NCI-H1694 (cell line): ENCODE measurements at places on chromosomes 11 and 22.

DNA sequence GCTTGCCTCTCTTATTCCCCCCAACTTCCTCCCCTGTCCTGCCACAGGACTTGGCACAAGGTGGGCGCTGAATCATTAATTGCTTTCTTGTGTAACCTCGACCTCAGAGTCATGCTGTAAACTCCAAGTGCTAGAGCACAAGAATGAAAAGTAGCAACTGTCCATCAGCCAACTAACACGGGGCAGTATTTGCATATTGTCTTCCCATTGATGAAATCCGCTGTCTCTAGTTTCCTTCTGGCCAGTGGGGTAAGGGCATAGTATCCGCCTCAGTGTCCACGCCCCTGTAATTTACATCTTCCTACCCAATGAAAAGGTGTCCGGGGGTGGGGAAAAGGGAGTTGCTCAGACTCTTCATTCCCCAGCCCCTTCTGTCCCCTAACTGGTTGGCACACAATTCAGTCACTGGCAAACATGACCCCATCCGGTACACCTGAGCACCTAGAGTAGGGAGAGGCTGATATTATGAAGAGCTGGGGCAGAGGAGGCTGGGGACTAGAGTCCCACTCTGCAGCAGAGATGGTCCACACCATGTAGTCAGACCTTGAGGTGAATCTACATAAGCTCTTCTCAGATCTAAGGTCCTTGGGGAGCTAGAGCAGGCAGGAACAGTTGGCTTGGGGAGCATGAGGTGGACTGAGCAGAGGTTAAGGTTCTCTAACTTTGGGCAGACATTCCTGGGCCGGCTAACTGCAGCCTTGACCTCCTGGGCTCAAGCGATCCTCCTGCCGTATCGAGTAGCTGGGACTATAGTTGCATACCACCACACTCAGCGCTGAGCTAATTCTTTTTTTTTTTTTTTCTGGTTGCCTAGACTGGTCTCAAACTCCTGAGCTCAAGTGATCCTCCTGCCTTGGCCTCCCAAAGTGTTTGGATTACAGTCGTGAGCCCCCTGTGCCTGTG lies 6.8 kb upstream of the GGA1 start:
- no peak for DNase-seq

DNA sequence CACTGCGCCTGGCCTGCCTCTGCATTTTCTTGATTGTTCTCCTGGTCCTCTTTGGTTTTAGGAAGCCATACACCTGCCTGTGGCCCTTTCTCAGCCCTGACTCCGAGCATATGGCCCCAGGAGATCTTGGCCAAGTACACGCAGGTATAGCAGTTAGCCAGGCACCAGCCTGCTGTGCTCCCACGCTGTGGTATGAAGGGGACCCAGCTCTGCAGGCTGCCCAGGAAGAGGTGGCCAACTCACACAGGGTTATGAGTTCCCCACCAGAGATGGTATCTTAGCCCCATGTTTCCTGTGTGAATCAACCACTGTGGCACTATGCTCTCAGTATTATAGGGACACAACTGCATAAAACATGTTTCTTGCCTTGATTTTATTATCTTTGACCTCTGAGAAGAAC lies 31.1 kb downstream of the SGSM3 start:
- DNase-seq, result no peak

DNA sequence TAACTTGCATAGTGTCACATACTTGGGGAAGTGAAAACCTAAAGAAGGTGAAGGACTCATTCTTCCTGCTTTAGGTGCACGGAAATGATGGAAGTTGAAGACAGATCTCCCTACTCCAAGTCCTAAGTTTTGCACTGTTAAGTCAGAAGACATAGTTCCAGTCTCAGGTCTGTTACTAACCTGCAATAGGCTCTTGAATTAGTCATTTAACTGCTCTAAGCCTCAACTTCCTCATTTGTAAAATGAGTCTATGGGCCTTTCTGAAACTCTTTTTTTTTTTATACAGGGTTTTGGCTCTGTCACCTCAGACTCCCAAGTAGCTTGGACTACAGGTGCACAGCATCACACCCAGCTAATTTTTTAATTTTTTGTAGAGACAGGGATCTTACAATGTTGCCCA lies 30.8 kb upstream of the POU2AF1 start:
- DNase-seq, result no peak

DNA sequence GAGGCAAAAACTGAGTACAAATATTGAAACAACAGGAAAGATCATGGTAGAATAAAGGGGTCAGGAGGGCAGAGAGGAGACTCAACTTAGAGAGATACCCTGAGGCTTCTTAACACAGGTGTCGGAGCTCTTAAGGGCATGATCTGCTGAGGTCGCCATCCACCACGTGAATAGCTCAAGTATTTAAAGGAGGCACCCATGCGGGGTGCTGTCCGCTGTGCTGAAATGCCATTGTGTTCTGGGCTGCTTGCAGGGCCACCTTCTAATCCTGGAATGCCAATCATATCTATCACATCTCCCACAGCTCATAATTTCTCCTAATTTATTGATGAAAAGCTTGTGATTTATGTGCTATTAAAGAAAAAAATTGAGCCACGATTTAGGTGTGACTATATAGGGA lies 90.2 kb downstream of the SEZ6L start:
- DNase-seq, result no peak

GRCh38 chr11:69298267-69299022 lies 4.5 kb downstream of the MYEOV start:
- no peak for DNase-seq

GRCh38 chr11:12810568-12810894 lies 136.3 kb downstream of the TEAD1 start:
- DNase-seq, result no peak

DNA sequence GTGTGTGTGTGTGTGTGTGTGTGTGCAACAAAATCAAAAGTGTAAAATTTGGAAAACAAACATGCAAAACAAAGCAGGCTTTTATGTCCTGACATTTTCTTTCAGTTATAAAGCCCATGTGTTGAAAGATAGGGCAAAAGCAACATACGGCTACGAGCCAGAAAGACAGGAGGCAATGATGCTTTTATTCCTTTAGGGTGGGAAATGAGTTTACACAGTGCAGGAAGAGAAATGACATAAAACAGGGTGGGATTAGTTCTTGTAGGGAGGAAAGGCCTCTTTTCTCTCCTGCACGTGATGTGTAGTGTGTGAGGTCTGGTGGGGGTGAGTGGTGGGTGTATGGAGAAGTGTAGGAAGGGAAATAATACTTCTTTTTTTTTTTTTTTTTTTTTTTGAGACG lies 29.4 kb downstream of the IL18 start:
- no peak for DNase-seq

- no peak for DNase-seq
These were observed 15.8 kb downstream of the SBF1 start for GRCh38 chr22:50459016-50459415.

DNA sequence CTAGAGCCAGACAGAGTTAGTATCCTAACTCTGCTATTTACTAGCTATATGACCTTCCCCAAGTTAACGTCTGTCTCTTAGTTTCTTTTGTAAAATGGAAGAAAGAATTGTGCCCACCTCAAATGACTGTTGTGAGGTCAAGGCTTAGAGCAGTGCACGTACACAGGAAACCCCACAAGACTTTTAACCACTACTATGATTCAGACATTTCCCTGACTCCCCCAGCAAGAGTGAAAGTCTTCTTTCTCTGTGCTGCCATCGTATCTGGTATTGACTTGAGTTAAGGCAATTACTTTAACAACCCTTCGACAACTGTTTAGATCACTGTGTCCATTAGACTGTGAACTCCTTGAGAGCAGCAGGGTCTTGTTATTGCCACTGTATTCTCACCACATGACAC lies 2.6 kb upstream of the OR52W1 start:
- no peak for DNase-seq

DNA sequence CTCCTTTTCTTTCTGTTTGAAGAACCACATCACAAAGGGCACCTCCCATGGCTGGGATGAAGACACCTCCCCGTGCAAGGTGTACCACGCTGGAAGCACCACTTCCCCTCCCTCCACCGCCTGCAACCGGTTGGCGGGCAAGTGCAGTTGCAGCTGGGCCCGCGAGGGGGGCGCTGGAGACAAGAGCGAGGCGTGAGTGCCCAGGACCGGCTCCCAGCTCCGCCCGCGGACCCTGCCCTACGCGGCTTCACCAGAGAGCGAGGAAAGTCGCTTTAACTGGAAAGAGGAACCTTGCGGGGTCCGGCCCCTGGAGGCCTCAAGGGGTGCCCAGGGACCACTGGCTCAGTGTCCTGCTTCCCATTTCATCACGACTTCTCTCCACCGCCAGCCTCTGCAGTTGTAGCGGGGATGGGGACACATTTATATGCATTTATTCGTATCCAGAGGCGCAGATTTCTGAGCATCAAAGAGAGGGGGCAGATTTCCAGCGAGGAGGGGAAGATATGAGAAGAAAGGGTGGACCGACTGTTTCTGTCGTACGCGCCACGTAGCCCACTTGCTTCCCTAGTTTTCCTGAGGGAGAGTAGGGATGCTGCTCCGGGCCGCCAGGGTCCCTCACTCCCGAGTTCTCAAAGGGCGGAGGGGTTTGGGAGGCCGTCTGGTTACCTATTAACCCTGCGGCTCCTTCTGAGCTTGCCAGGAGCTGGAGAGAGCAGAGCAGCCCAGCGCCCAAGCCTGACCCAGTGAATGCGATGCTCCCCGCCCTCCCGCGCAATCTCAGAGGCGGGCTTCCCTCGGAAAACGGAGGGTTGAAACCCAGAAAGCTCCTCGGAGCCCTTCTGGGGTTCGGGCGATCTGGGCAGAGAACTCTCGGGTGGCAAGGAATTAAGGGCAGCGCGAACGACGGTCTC lies 3.5 kb downstream of the ESAM start:
- DNase-seq, result no peak

DNA sequence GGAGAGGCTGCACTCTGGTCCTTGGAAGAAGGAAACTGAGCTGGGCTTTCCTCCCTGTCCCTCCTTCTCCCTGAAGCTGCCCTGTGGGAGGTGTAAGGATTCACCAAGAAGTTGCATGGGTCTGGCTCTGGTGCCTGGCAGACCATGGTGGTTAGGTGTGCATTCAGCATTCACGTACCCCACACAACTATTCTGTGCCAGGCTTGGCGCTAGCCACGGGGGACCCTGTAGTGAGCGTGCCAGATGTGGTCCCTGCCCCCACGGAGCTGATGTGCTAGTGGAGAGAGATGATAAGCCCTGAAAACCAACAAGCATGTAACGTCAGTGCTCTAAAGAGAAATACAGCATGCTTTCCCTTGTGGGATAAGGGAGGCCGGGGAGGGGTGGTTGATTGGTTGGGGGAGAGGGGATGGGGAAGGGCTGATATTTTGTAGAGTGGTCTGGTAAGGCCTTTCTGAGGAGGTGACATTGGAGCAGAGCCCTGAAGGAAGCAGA lies 48.9 kb downstream of the CD82 start:
- no peak for DNase-seq

DNA sequence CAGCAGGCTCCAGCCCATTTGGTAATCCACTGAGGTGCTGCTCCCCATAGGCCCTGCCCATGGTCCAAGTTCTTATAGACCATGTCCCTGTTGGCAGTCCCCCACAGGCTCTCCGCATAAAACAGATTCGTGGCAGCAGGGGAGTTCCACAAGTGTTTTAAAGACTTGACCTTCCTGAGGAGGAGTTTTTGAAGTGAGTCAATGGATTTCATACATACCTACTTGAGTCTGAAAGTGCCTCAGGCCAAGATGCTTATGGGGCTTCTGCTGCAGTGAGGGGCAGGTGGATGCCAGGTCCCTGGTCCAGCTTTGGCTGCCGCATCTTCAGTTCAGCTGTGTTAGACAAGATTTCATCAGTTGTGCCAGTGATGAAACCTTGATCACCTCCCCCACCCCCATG lies 43.3 kb downstream of the CABIN1 start:
- DNase-seq, result no peak

DNA sequence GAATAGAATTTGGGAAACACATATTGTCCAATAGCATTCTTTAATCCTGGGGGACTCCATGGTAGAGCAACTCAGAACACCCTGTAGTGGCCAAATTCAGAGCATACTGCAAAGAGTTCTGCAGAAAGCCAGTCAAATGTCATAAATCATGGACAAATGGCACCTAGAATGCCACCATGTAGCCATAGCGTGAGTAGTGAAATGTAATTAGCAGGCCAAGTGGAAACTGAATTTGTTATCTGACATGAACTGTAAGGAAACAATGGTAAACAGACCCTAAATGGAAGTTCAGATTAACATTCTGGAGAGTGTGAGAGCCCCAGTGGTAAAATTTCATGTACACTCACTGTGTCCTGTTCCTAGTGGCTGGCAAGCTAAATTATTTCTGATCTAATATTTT lies 7.0 kb upstream of the PRSS23 start:
- no peak for DNase-seq

GRCh38 chr11:117870103-117870952 lies 6.1 kb downstream of the FXYD6 start:
- no peak for DNase-seq

DNA sequence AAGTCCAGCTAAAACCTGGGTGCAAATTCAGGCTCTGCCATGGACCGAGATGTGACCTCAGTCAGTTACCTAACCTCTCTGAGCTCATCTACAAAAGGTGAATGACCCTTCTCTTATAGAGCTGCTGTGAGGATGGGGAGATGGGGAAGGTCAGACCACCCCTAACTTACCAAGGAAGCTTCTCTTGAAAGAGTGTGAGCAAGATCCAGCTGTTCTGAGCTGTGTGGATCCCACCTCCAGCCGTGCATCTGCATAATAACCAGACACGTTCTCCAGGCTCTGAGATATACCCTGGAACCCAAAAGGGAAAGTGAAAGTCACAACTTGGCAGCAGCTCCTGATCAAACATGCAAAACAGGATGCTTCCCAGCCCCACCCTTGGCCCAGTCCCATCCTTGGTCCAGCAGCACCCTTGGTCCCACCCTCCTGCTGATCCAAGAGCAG lies at the start of gene APOL3:
APOL3 (minus strand) TSS at position 257 of the 444 bp plus-strand sequence. CDS start 11,700 bp downstream, outside the sequence.
- no peak for DNase-seq

DNA sequence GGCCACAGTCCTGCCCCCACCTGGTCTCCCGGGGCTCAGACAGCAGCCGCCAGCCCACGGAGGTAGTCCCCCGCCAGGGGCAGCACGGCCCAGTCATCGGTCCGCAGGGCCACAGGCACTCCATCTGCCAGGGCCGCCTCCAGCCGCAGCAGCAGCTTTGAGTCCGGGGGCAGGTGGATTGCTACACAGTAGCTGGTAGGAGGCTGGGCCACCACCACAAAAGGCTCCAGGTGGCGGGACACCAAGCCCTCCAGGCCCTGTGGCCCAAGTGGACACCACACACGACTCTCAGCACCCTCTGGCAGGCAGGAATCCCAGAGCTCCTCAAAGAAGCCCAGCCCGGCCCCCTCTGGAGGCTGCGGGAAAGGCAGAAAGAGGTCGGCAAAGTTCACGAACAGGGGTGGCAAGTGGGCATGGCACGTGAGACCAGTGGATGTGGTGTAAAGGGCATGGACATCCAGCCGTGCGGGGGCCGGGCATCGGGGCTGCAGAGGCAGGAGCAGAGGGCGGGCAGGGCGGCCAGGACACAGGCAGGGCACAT lies 2.9 kb downstream of the AP5B1 start:
- DNase-seq, result no peak
